ENCODE measurements at places on chromosomes 7 and 10. TPM values are rescaled to one million over a fixed set of nuclear protein-coding genes. Genes with fewer than 3 reads are reported as not detected.

DNA sequence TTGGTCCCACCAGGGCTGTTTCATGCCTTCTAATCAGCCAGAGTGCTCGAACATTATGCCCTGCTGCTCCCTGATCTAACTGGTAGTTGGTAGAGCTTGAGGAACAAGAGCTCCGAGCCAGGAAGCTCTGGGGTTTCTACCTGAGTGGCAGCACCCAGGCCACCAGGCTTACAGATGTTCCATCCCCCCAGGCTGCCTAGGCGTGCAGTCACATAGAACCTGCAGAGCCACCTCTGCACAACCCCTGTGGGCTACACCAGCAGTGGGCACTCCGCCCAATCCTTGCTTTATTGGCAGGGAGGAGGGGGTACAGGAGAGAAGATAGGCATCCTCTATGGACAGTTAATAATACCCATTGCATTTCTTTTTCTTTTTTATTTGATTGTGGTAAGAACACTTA is 21.8 kb downstream of the MAP3K8 start:
- peak overlapping the region; percentile 72 for H3K27ac ChIP-seq
- H3K36me3 ChIP-seq = peaks cover 6% of the 10 kb centered on the region
- DNase-seq = no peak
- peaks cover 11% of the 10 kb centered on the region for H3K4me1 ChIP-seq

- H3K27me3 ChIP-seq = peaks cover 3% of the 10 kb centered on the region
- H3K27ac ChIP-seq = no peak overlapping the region
- H3K36me3 ChIP-seq = no peaks in the 10 kb centered on the region
Measured at GRCh38 chr10:106570268-106570667, 594.2 kb downstream of the SORCS1 start.

DNA sequence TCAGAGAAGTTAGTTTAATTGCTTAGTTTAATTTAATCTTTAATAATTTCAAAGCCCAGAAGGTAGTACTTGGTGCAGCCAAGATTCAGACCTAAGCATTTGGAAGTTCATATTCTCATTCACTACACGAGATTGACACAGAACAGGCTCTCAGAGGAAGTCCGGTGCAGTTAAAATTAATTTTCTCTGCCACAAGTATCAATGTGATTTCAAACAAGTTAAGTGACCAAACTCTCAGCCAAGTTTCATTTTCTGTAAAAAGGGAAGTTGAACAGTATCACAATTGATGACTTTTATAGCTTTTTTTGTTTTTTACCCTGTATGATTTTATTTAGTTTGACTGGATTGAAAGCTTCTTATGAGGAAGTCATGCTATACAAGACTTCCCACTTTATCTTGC is 1494.9 kb upstream of the LRRTM3 start:
- no peak overlapping the region for H3K27ac ChIP-seq
- DNase-seq = no peak
- H3K4me3 ChIP-seq = no peak overlapping the region
- H3K4me1 ChIP-seq = no peaks in the 10 kb centered on the region

DNA sequence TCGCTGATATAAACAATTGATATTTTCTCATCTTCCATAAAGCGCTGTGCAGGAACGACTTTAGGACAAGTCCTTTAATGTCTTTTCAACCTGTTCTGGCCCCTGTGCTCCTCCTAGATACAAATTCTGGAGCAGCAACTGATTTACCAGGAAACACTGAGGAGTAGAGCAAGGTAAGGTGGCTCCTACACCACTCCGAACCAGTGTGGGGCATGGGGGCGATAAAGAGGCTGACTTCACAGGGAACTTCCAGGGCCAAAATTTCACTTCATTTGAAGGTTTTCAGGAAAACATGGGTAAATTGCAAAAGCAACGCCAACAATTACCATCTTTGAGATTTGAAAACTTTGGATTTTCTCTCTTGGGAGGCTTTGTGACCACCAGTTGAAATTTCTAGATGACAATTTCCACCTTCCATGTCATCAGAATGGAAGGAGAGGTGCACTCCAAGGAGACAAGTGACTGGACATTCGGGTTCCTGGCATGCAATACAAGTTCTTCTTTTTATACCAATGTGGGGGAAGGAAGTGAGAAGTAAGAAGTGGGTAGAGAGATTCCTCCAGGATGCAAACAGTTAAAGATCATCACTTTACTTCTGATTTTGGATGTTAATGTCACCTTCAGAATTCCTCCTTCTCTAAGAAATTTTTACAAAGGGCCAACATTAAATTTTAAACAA is 118.5 kb downstream of the FAM107B start:
- H3K27me3 ChIP-seq = no peaks in the 10 kb centered on the region
- no peak for DNase-seq
- no peaks in the 10 kb centered on the region for H3K36me3 ChIP-seq
- H3K27ac ChIP-seq = no peak overlapping the region
- H3K4me1 ChIP-seq = peaks cover 22% of the 10 kb centered on the region

DNA sequence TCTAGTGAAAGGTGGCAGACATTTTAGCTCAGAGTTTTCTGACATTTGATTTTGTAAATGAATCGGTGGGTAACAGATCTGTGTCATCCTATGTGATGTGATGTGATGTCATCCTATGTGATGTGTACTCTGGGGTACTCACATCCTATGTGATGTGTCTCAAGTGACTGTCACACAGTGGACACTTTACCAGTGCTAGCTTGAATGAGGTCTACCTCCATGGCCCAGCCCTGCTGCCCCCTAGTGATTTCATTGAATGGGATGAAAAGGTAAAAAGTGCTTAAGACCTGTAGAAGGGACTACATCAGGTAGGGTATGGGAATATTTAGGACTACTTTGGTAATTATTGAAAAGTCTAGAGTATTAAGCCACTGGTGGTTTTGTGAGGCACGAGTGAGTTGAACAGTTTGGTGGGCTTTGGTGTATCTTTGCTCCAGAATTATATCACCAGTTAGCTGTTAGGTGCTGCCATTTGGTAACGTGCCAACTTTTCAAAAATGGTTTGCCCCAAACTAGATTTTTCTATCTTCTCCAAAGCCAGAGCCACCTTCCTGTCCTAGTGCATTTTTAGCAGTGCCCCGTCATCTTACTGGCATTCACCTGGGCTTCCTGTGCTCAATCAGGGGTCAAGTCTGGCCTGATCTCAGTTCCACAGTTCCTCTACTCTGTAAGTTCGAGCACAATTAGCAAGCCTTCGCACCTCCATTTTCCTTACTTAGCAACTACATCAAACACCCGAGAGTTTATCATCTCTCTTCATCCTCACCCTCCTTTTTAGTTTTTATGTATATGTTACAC is 9.7 kb downstream of the EIF4H start:
- H3K4me3 ChIP-seq = no peak overlapping the region
- H3K4me1 ChIP-seq = peaks cover 22% of the 10 kb centered on the region
- no peaks in the 10 kb centered on the region for H3K36me3 ChIP-seq
- H3K27ac ChIP-seq = peak overlapping the region; percentile 33
- no peak for DNase-seq

DNA sequence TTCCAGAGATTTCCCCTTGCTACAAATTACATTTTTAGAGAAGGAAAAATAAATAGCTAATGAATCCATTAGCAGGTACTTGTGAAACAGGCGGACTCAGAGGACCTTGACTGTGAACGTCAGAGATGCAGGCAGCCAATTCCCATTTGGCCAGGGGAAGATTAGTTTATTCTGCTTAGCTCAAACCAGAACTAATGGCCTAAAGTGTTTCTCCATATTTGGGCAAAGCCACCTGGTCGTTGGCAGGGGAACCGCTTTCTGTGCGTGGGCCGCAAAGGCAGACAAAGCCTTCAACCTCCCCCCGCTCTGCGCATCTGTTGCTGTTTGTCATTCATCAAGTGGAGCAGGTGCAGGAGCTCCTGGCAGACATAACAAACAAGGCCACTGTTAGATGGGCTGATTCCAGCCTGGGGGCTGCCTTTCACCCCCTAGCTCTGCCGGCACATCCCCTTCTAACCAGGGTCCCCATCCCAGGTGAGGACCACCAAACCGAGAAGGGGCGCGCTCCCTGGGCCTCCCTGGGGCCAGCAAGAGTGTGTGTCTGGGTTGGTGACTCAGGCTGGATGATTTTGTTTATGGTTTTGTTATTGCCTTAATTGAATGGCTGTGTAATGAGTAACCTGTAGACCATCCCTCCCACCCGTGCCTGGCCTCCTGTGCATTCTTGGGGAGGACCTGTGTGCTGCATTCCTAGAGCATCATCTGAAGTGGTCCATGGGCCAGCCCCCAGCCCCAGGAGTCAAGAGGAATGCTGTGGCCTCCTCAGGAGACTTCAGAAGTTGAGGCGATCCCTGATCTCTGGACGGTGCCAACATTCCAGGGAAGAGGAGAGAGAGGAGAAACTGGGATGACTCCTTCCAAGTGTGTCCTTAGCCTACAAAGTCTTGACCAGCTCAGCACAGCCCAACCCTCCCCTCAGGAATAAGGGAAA is 14.5 kb upstream of the CPA1 start:
- no peaks in the 10 kb centered on the region for H3K36me3 ChIP-seq
- no peak overlapping the region for H3K27ac ChIP-seq
- no peaks in the 10 kb centered on the region for H3K27me3 ChIP-seq
- H3K4me3 ChIP-seq = no peak overlapping the region
- DNase-seq = no peak

GRCh38 chr7:1966631-1967200 is 266.0 kb downstream of the MAD1L1 start:
- no peaks in the 10 kb centered on the region for H3K36me3 ChIP-seq
- H3K27me3 ChIP-seq = no peaks in the 10 kb centered on the region
- no peak overlapping the region for H3K4me3 ChIP-seq
- H3K27ac ChIP-seq = no peak overlapping the region
- no peak for DNase-seq
- no peaks in the 10 kb centered on the region for H3K4me1 ChIP-seq

- H3K27me3 ChIP-seq = no peaks in the 10 kb centered on the region
- no peaks in the 10 kb centered on the region for H3K4me1 ChIP-seq
- no peaks in the 10 kb centered on the region for H3K36me3 ChIP-seq
- DNase-seq = no peak
- H3K4me3 ChIP-seq = no peak overlapping the region
Measured at GRCh38 chr10:112519133-112519761, 72.2 kb downstream of the VTI1A start.

DNA sequence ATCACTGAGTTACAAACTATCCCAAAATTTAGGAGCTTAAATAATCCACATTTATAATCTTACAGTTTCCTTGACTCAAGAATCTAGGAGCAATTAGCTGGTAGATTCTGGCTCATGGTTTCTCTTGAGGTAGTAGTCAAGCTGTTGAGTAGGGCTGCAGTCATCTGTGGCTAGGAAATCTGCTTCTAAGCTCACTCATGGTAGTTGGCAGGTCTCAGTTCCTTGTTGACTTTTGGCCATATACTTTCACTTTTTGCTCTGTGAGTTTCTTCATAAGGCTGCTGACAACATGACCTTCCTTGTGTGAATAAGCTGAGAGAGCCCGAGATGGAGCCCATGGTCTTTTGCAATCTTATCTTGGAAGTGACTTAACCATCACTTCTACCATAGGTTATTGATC is 10.8 kb upstream of the ETV1 start:
- no peaks in the 10 kb centered on the region for H3K36me3 ChIP-seq
- no peak overlapping the region for H3K27ac ChIP-seq
- no peaks in the 10 kb centered on the region for H3K4me1 ChIP-seq
- H3K4me3 ChIP-seq = no peak overlapping the region

- no peaks in the 10 kb centered on the region for H3K27me3 ChIP-seq
- H3K4me3 ChIP-seq = no peak overlapping the region
- no peak for DNase-seq
- peaks cover 16% of the 10 kb centered on the region for H3K4me1 ChIP-seq
Measured at GRCh38 chr10:21364196-21365114, 161.0 kb downstream of the SKIDA1 start.

- H3K4me1 ChIP-seq = no peaks in the 10 kb centered on the region
- H3K36me3 ChIP-seq = no peaks in the 10 kb centered on the region
- H3K27ac ChIP-seq = no peak overlapping the region
- H3K27me3 ChIP-seq = no peaks in the 10 kb centered on the region
- H3K4me3 ChIP-seq = no peak overlapping the region
Measured at GRCh38 chr10:63761243-63761642, 240.0 kb downstream of the REEP3 start.

DNA sequence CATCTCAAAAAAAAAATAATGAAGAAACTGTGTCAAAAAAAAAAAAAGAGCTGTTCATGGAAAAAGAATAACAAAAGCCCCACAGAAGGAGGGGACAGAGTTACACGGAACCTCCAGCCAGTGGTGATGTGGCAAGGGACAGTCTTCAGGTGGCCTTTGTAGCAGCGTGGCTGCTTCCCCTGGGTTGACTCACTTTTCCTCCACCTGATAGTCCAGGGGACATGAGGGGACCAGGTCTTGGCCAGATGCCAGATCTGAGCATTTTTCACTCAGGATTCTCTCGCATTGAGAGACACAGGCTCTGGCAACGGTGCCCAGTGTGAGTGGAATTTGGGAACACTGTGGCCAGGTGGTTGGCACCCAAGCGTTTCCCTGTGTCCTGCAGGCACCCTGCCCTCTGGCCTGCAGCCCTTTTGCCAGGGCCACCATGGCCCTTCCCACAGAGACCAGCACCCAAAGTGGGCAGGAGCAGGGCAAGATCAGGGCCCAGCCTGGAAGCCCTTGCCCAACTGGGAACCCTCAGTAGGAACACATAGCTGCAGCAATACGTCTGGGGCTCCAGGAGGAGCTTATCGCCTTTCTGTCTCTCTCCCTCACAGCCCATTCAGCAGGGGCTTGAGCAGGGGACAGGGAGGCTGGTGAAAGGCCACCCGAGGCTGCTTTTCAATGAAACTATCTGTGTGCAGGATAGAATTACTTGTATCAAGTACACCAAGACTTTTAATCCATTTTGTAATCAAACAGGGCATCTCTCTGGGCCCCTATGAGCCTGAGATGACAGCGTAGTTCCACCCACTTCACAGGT is 159.1 kb downstream of the UBE2H start:
- H3K4me3 ChIP-seq = no peak overlapping the region
- H3K4me1 ChIP-seq = no peaks in the 10 kb centered on the region
- H3K27me3 ChIP-seq = no peaks in the 10 kb centered on the region
- H3K27ac ChIP-seq = no peak overlapping the region
- no peaks in the 10 kb centered on the region for H3K36me3 ChIP-seq

GRCh38 chr7:15504351-15504750 is 57.5 kb downstream of the AGMO start:
- H3K27ac ChIP-seq = no peak overlapping the region
- H3K4me1 ChIP-seq = no peaks in the 10 kb centered on the region
- H3K36me3 ChIP-seq = no peaks in the 10 kb centered on the region
- H3K4me3 ChIP-seq = no peak overlapping the region
- no peak for DNase-seq
- H3K27me3 ChIP-seq = no peaks in the 10 kb centered on the region

DNA sequence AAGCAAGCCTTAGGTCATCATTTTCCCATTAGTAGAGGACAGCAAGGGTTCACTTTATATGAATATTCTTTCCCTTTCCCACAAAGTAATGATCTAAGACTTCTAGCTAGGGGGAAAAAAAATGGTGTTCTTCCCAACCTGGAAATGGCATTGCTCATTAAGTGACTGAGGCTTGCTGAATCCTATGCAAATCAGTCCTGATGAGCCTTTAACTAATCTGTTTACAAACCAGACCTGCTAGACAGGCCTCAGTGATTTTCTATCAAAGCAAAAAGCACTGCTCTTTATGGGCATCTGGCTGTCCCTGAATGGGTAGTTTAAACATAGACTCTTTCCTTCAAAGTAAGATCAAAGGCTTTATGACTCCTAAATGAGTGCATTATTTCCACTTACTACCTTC is 146.3 kb downstream of the HIBADH start:
- no peaks in the 10 kb centered on the region for H3K27me3 ChIP-seq
- H3K4me3 ChIP-seq = no peak overlapping the region
- H3K36me3 ChIP-seq = no peaks in the 10 kb centered on the region

The PRSS37 gene
- not detected for total RNA-seq

The CYP17A1 gene
- total RNA-seq = not detected

The PDZD7 gene
- total RNA-seq = 0.48 TPM

The OLAH gene
- 2.6 TPM for total RNA-seq

The VWA2 gene
- 8.0 TPM for total RNA-seq

The SEMA3A gene
- total RNA-seq = 5.2 TPM

The PPP1R3A gene
- not detected for total RNA-seq

The FOXI2 gene
- 0.16 TPM for total RNA-seq
